CD4-positive, alpha-beta T cell treated with Interleukin-6 at 100 ng/mL for 8 hours (primary cell): ENCODE measurements at places on chromosomes 1 and 21.

GRCh38 chr1:24708938-24709337 is 36.3 kb upstream of the CLIC4 start:
- DNase-seq: no peak

- DNase-seq: no peak
These were observed 148.5 kb downstream of the GDAP2 start for GRCh38 chr1:117780687-117781475.

GRCh38 chr1:155301342-155301841 is at the start of gene PKLR:
Gene PKLR (minus strand): TSS chr1:155301438. CDS start chr1:155301395, 43 bp downstream.
- no peak for DNase-seq

DNA sequence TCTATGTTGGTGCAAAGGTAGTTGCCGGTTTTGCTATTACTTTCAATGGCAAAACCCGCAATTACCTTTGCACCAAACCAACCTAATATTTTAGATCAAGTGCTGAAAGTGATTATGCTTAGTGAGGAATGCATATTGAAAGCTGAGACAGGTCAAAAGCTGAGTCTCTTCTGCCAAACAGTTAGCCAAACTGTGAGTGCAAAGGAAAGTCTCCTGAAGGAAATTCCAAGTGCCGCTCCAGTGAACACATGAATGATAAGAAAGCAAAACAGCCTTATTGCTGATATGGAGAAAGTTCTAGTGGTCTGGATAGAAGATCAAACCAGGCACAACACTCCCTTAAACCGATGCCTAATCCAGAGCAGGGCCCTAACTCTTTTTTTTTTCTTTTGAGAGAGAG is 83.1 kb upstream of the ERRFI1 start:
- no peak for DNase-seq

GRCh38 chr1:145784409-145784808 is 39.5 kb downstream of the RNF115 start:
- DNase-seq: no peak

- no peak for DNase-seq
These were observed 13.0 kb upstream of the NEK7 start for GRCh38 chr1:198143797-198144196.

- DNase-seq: no peak
These were observed 58.7 kb downstream of the KIF14 start for GRCh38 chr1:200561856-200562214.

- no peak for DNase-seq
These were observed 1.6 kb downstream of the GJC2 start for GRCh38 chr1:228151180-228151925.

- DNase-seq: no peak
These were observed 4.5 kb downstream of the HSPB7 start for GRCh38 chr1:16013220-16013907.

DNA sequence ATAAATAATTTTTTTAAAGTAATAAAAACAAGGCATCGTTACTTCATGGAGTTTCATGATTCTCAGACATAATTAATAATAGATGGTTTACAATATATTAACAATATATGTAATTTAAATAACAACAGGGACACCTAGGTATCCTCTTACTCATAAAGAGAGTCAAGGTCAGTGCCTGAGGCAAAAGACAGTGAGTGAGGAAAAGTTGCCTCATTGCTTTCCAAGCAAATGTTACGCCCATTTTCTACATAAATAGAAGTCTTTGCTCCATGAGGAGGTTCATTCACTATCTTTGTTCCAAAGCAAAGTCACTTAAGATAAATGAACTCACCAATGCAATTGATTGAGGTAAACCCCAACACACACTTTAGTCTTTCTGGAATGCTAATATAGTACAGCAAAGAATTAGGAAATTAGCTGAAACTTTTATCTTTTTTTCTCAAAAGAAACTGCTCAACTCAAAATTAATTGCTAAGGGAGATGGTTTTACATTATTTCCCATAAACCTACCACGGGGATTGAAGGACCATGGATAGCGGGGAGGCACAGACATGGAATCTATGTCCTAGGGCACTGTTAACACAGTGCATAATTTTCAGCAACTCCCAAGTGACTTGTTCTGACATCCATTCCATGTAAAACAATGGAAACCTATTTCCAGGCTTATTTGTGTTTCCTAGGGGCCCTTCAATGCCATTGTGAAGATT is 19.6 kb downstream of the BCL9 start:
- no peak for DNase-seq

GRCh38 chr1:229882621-229883020 is 184.4 kb upstream of the GALNT2 start:
- no peak for DNase-seq

DNA sequence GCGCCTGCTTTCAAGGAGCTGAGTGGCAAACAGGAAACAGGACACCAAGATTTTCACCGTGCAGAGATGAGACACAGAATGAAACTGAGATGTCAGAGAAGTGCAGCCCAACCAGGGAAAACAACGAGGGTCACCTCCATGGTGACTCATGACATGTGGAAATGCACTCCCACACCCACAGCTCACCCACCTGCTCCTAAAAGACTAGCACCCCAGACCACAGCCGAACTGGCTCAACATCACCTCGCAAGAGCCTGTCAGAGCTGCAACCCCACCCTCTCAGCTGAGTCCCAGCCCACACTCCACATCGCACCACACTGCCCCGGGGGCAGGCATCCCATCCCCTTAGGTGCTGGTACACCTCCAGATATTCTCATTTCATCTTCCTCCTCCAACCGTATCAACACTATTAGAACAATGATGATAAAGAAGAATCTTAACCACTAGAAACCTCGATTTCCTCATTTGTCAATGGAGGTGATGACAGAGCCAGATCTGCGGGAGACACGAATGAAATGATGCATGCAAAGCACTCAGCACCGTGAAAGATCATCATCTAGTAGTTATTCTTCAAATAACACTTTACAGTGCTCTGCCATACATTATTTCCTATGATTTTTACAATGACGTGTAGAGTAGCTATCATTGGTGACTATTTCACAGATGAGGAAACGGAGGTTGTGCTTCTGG is 103.2 kb downstream of the DMRTB1 start:
- no peak for DNase-seq

- no peak for DNase-seq
These were observed 974.8 kb downstream of the ADGRL2 start for GRCh38 chr1:82775406-82776000.

GRCh38 chr1:30881319-30882181 is 27.0 kb downstream of the SDC3 start:
- DNase-seq: no peak

DNA sequence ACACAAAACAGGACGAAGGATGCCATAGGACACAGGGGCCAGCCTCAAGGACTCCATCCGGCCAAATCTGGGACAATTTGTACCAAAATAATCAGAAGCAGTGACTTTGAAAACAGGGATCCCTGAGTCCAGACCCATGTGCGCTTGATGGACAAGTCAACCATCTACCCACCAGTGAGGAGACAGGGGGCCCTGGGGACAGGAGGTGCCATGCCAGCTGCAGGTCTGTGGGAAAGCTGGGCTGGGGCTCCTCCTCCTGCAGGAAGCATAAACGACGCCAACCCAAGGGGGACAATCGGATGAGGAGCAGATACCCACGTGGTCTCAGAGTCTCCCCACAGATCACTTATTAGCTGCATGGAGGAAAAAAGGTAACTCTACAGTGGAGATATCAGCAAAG is 50.6 kb downstream of the NPHP4 start:
- no peak for DNase-seq

DNA sequence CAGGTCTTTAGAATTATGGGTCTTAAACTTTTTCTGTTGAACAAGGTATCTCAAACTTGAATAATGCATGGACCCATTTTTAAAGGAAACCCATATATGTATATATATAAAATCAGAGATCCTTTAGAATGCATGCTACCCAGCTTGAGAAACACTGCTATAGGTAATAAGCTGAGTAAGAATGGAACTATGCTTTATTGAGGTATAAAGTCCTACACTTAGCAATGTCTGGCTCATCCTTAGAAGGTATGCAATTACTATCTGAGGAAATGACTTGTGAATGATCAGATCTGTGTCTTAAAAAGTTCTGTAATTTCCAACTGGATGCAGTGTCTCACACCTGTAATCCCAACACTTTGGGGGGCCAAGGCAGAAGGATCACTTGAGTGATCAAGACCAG is 11.2 kb downstream of the TRAF3IP3 start:
- no peak for DNase-seq

- no peak for DNase-seq
These were observed 138.2 kb downstream of the CAMTA1 start for GRCh38 chr1:6923416-6923815.

DNA sequence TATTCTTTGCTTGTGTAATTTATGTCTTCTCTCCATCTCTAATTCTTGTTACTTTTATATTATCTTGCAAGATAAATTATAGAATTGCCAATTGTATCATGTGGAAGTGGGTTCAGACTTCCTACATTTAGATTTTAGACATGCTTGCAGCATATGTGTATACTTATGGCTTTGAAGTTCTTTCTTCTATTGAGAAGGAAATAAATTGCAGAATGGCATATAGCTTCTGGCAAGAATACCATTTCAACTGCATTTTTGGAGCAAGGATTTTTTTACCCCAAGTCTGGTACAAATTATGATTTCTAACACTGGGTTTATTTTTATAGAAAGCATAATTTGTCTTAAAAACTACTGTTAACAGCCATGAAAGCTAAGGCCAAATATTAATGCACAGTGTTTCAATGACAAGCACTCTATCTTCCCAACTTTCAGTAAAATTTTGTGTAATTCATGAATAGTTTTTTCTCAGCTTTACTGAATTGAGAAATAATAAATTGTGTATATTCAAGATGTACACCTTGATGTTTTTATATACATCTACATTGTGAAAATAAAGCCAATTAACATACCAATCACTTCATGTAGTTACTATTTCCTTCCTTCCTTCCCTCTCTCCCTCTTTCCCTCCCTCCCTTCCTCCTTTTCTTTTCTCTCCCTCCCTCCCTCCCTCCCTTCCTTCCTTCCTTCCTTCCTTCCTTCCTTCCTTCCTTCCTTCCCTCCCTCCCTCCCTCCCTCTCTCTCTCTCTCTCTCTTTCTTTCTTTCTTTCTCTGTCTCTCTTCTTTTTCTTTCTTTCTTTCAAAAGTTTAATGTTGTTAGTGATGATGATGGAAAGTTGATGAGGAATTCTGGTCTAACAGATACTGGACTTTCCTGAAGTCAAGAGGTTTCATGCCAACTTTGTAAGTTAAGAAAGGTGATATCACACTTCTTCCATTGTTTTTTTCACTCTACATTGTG is 47.1 kb upstream of the HMCN1 start:
- DNase-seq: no peak

DNA sequence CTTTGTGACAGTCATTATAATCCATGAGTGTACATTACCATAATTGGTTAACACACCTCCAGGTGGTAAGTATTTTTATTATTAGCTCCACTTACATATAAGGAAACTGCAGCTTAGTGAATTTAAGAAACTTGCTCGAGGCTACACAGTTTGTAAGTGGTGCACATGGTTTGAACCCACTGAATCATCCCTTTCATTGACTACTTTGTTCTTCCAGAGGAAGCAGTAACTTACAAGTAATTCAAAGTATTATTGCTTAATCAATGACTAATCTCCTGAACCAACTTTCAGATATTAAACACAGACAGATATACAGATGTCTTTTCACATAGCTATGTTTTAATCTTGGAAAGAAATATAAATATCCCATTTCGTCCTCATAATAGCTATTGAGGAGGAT is 18.7 kb upstream of the CLDN8 start:
- no peak for DNase-seq

DNA sequence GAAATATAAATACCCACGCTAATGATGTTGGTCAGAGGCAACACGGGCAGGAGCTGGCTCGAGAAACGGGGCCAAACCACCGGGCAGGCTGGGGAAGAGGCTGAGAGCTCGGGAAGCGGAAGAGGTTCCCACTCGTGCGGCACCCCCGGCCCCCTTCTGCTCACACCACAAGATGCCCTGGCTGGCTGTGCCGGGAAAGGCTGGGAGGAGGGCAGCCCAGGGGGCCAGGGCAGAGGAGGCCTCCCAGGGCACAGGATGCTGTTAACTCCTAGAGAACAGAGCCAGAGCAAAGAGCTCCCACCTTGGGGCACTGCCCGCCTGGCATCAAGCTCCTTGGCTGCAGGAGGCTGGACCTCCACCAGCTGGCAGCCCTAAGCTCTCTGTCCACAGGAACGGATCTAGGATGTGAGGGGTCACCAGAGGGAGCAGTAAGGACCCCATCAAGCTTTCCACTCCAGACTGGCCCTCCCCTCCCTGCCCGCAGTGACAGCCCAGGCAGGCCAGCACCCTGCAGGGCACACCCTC is 44.8 kb downstream of the CASZ1 start:
- no peak for DNase-seq

- DNase-seq: no peak
These were observed 61.0 kb downstream of the HMCN1 start for GRCh38 chr1:185795181-185795580.

GRCh38 chr1:232451506-232451905 is 178.4 kb downstream of the SIPA1L2 start:
- no peak for DNase-seq

GRCh38 chr1:177981200-177981599 is 11.3 kb upstream of the SEC16B start:
- no peak for DNase-seq

GRCh38 chr1:114118351-114118990 is 35.2 kb downstream of the SYT6 start:
- no peak for DNase-seq
